ENCODE measurements at places on chromosomes 4 and X.
A peak's percentile ranks its signal among the peaks of the same experiment; 100 is the strongest.

DNA sequence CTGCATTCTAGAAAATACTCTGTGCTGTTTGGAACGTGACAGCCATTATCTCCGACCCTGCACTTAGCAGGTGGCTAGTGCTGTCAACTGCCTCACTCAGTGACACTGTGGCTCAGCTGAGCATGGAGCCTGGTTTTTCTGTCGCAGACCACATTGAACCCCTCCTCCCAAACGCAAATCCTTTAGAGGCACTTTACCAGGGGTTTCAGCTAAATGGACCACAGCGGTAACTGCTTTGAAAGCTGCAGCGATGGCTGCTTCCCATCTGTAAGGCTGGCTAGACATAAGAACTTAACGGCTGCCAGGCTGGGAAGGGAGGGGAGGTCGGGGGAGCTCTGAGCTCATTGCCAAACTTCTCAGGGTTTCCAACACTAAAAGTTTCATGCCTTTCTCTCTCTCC lies 8.1 kb downstream of the SLC34A2 start:
- no peak for DNase-seq

DNA sequence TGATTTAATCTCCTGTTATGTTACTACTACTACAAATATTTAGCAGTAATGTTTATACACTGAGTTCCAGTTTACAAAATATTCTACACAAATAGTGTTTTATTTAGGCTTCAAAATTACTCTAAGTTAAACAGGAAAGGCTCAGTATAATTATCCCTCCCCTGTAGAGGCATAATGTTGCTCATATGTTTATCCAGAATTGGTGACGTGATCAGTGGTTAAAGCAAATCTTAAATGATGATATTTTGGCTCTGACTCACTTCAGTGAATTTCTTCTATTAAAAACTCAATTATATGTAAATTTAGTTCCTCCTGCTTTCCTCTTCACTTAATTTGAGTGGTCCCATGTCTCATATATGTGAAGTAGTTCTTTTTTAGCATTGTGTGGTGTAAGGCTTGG lies 438.5 kb downstream of the ADGRL3 start:
- DNase-seq = no peak

DNA sequence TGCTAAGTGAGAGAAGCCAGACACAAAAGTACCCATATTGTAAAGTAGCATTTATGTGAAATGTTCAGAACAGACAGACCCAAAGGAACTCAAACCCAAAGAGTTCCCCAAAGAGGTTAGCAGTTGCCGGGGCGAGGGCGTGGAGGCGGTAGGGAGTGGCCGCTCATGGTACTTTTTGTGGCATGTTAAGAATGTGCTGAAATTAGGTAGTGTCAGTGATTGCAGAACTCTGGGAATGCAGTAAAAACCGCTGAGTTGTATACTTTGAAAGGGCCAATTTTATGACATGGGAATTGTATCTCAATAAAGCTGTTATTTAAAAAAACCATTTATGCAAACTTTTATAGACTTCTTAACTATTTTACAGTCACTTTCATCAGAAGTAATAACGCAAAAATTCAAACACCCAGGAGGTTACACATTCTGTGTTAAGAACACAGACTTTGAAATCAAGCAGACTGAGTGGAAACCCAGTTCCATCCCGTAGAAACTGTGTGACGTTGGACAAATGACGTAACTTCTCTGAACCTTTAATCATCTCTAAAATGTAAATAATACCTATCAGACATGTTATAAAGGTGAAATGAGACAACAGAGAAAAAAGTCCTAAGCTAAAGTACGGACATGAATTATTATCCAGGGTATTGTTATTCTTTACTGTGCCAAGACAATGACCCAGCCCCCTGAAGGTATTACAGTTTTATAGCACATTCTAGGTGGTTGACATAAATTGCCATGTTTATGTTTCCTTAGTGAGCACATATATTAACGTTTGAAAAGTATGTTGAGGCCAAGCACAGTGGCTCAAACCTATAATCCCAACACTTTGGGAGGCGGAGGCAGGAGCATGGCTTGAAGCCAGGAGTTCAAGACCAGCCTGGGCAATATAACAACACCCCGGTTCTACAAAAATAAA lies 19.7 kb downstream of the ZFP42 start:
- DNase-seq = no peak

DNA sequence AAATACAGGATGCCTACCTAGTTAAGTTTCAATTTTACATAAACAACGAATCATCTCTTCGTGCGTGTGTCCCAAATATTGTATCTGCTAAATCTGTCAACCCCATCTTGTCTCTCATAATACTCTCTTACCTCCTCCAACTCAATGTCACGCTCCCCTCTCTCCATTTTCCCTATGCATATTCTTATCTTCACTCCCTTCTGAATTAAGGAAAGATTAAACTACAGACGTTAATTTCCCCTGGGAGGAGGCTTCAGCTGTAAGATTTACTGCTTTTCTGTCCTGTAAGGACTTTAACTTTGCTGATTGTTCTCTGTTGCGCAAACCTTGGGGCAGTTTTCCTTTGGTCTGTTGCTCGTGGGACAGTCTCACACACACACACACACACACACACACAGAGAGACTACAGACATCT lies 455 bp upstream of the ABCB7 start:
- DNase-seq = no peak

DNA sequence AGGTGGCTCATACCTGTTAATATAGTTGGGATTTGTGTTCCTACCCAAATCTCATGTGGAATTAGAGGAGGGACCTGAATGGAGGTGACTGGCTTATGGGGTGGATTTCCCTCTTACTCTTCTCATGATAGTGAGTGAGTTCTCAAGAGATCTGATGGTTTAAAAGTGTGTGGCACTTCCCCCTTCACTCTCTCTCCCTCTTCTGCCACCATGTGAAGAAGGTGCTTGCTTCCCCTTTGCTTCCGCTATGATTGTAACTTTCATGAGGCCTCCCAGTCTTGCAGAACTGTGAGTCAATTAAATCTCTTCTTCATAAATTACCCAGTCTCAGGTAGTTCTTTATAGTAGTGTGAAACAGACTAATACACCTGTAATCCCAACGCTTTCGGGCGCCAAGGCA lies 28.3 kb upstream of the WDR19 start:
- no peak for DNase-seq

DNA sequence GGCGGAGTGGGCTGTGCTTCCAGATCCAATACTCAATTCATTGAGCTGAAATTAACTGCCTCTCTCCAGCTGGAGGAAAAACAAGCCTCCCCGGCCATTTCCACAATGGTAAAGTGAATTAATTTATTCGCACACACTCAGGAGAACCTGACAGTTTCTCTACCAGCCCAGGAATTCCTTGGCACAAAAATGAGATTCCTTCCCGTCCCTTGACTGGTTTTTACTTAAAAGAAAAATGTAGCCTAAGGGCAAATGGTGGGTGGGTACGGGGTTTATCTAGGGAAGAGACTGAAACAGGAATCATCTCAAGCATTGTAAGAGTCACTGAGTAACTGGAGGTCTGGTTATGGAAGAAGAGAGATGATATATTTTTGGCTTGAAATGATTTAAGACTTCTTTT lies 102.7 kb downstream of the VCX3A start:
- no peak for DNase-seq

DNA sequence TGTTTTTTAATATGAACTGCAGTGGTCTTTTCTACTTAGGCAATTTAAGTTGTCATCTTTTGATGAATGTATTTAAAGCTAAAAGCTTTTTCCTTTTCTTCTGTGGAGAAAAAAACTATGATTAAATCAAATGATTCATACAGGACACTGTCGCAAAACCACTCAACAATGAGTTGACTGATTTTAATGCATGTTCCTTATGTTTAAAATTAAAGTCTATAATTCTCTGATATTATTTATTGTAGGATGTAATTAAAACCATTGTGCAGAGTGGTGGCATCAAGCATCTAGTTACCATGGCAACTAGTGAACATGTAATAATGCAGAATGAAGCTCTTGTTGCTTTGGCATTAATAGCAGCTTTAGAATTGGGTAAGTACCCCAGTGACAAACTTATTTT lies 172.5 kb downstream of the RAP1GDS1 start:
- no peak for DNase-seq

DNA sequence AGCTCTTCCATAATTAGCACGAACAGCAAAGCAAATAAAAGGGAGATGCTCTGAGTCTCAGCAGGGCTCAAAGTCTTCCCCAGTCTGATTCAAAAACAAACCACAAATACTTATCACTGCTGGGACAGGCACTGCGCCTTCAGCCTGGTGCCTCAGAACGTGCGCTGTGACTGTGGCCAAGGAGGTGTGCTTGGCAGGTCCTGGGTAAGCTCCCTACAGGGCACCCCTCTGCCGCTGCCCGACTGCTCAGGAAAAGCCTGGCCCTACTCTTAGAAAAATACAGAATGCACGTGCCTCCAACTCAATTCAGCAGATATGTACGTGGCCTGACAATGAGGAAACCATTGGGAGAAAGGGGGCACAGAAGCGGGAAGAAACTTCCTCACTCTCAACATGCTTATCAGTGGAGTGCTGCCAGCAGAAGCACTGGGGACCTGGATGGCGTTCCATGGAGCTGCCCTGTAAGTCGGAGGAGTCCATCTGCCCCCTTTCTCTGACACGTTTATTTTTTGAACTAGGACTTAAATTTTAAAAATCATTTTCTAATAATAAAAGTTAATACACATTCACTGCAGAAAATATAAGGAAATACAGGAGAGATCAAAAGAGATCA lies 86.8 kb downstream of the GATB start:
- DNase-seq = no peak

DNA sequence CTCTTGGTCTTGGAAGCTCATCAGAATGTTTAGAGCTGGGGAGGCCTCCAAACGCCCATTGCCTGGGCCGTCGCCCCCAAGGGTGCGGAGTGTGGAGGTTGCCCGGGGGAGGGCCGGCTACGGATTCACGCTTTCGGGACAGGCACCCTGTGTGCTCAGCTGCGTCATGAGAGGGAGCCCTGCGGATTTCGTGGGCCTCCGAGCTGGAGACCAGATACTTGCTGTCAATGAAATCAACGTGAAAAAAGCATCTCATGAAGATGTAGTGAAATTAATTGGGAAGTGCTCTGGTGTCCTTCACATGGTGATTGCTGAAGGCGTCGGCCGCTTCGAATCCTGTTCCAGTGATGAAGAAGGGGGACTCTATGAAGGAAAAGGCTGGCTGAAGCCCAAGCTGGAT lies 23.3 kb downstream of the RGS12 start:
- peak; percentile 48 for DNase-seq

GRCh38 chr4:111718763-111719559 lies 426.3 kb upstream of the FAM241A start:
- DNase-seq = no peak

DNA sequence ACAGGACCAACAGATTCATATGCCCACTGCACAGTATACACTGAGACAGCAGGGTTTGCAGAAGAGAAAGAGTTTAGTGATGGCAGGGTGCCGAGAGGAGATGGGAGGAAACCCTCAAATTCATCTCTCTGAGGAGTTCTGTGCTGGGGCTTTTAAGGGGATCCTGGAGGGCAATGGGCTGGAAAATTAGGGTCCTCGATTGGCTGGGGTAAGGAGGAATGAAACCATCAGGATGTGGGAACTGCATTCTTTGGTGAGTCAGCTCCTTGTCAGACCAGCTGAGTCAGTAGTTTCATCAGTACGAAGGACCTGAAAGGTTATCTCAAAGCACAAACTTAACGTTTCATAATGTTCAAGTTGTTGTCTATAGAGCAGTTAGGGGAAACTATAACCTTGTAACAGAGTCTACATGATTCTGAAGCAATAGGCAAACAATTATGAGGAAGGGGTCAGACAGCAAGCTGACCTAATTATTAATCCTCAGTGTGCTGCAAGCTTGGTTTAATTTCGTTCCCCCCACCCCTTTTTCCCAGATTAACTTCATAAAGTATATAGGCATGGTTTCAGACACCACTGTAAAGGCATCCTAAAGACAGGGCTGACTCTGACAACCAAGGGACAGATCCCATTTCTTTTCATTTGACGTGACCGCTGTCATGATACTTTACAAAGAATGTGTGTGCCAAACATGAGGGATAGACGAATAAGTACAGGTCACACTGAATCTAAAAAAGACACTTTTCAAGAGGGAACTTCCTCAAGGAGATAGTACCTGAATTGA lies 1.5 kb upstream of the MSMO1 start:
- DNase-seq = no peak

DNA sequence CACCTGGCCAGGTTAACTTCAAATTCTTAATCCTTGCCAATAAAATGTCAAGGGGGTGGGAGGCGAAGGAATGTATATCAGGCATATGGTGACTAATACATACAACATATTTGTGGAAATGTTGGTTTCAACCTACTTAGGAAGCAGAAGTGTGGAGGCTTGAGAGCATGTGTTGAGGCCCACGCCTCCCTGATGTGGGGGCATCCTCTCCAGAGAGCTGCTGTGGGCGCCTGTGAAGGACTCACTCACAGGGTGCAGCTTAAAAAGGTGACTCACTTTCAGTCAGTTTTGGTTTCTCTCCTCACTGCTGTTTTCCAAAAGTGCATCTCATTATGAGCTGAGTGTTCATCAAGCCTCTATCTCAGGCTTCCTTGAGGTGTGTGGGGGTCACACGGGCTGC lies 27.5 kb downstream of the LNX1 start:
- DNase-seq = no peak

GRCh38 chr4:70915036-70915815 lies 13.1 kb downstream of the MOB1B start:
- no peak for DNase-seq

GRCh38 chr4:152063621-152064240 lies 302.9 kb upstream of the GATB start:
- DNase-seq = no peak

DNA sequence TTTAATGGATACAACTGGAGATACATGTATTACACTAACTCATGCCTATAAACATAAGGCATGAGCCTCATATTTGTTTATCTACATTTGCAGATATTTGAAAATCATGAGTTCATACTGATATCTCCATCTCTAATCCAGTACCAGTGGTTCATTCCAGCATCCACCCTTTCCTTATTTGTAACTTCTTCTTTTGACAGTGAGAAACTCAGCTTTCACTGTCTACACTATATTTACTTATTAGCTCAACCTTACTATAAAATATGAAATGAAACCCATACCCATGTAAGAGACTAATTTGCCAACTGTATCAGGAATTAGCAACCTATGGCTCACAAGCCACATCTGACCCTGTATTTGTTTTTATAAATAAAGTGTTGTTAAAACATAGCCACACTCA lies 161.9 kb upstream of the GPRIN3 start:
- no peak for DNase-seq

- peak; percentile 24 for DNase-seq
Observed at GRCh38 chr4:40865696-40866095, 115.9 kb downstream of the NSUN7 start.

GRCh38 chr4:186919340-186919739 lies 195.7 kb upstream of the FAT1 start:
- no peak for DNase-seq

DNA sequence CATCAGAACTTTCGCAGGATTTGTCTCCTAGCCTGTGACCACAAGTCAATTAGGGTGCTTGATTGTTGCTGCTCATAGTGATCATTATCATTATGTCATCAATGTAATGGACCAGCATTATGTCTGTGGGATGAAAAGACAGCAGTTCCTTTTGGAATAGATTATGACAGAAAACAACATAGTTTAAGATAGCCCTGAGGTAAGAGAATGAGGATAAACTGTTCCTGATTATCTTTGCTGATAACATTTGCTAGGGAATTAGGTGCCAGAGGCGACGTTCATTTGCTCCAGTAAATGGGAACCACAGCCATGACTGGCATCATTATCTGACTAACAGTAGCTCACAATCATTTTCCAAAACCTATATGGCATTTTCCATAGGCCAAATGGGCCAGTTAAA lies 12.7 kb upstream of the THOC2 start:
- no peak for DNase-seq
